ENCODE measurements at places on chromosomes 2 and 18.

- DNase-seq: no peak
These were observed 7.0 kb upstream of the ALPK2 start for GRCh38 chr18:58635891-58636290.

DNA sequence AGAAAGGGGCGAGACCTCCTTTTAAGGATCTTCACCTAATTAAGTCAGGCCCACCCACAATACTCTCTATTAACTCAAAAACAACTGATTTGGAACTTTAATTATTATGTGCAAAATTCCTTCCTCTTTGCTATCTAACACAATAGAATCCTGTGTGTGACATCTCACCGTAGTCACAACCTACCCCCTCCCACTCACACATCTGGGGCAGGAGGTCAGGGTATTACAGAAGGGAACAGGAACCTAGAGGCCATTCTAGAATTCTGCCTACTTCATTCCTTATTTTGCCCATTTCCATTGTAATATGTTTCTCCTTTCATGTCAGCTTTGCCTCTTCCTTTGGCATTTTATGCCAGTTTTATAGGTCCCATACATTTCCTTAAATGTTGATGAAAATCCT, 829.3 kb upstream of the ID2 start:
- DNase-seq: no peak

DNA sequence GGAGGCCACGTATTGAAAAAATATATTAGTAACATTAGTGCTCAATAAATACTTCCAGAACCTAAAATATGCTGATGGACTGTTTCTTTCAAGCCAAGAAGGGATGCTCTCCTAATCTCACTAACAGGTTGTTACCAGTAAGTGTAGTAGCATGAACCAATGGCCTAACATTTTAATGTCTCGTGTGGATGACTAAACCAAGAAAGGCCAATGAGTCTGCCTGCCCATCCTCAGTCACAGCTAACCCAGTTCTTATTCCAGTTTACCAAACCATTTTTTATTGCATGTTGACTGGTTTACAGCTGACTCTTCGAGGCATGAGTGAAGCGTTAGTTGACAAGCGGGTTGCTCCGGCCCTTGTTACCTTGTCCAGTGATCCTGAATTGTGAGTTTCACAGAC, 45.1 kb upstream of the TNFRSF11A start:
- no peak for DNase-seq

DNA sequence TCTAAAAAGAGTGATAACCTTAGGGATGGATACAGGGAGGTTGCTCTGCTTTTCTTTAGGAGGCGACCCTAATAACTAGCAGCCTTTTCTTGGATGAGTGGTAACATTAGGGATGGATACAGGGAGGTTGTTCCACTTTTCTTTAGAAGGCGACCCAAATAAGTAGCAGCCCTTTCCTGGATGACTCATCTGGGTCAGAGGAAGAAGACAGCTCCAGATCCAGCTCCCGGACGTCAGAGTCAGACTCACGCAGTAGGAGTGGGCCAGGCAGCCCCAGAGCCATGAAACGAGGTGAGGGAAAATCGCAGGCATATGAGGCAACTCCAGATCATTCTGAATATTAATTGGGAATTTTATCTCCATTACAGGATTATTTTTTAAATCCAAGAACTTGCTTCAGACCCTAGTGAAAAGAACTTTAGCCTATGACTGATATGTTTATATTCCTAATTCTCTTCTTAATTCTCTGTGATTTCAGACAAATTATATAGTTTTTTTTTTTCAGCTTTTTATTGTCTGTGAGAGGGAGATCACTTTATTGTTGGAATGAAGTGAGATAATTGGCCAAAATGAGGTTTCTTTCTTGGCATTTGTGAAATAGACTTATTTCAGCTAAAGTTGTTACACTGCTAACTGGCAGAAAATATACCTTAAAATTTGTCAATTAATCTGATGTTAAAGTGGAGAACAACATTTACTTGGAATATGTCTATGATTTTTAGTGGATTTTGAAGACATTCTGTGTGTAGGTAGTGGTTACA, 31.2 kb upstream of the C1GALT1C1L start:
- no peak for DNase-seq

DNA sequence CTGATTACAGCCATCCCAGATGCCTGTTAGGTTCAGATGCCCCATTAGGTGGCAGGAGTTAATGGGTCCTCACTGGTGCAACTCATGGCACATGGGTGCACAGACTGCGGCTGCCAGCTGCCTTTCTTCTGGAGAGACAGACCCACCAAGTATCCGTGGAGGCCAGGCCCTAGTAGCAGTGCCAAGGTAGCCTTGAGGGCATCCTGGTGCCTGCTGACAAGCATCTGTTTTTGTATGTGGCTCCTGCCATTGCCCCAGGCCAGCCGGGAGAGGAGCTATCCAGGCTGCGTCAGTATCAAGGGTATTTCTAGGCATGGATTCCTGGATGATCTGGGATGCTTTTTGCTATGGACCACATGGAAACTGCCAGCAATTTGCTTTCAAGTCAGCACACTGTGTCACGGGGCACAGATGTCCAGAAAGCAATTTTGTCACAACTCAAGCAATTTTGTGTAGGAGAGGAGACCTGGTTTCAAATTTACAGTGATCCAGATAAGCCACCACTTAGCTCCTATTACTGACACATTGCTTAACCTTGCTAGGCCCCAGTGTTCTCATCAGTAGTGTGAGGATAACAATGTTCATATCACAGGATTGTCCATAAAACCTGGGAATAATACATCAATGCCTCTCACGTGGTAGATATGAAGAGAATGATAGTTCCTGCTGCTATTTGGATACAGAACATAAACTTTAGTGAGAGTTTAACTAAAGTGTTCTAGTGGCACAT, 815.1 kb upstream of the RAB6C start:
- DNase-seq: no peak
